RPMI8226 (cell line): ENCODE measurements at places on chromosomes 2 and 18.

DNA sequence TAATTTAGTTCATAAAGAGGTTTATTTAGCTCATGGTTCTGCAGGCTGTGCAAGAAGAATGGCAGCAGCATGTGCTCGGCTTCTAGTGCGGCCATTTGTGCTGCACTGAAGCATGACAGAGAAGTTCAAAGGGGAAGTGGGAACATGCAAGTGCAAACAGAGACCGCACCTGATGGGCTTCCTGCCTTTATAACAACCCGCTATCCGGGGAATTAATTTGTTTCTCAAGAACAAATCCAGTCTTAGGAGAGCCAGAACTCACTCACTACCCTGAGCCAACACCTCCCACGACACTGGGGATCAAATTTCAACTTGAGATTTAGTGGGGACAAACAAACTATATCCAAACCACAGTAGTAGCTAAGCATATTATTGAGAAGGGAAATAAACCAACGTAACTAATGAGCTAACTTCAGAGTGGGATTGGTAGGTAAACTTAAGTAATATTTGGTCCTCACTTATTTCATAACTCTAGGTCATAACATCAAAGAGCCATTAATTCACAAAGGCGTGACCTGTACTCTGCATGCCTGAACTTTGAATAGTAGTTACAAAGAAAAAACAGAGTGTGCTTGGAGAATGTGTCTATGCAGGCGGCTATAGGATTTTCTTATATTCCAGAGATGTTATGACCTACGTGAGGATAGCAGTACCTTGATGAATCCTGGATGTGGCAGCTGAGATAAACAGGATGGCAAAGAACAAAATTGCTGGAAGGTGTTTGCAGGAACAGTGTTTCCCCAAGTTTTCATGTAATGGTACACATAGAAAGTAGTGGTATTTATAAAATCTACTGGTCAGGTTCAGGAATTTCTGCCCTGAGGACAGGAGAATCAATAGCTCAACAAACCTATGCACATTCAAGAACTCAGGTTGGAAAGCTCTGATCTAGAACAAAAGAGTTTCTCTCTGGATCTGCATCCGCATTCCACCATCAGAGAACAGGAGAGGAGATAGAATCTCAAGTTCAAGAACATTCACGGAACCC, 845.9 kb upstream of the ID2 start:
- DNase-seq = peak; percentile 33

GRCh38 chr18:47121146-47121545, 29.2 kb downstream of the HDHD2 start:
- no peak for DNase-seq

DNA sequence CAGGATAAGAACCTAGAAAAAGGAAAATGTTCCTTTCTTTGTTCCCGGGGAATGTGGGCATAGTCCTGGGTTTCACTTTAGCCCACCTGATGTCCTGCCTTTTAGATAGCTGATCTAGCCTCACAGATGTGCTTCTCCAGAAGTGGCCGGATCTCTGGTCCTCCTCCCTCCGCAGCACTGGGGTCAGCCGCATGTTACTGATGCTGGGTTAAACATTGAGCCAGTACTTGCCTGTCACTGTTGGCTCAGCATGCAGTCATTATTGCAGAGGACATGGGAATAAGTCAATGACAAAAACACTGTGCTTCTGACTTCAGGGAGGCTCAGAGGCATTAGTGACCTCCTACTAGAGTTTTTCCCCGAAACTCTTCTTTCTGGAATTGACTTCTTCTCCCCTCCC, 27.6 kb downstream of the NCK2 start:
- DNase-seq = no peak

DNA sequence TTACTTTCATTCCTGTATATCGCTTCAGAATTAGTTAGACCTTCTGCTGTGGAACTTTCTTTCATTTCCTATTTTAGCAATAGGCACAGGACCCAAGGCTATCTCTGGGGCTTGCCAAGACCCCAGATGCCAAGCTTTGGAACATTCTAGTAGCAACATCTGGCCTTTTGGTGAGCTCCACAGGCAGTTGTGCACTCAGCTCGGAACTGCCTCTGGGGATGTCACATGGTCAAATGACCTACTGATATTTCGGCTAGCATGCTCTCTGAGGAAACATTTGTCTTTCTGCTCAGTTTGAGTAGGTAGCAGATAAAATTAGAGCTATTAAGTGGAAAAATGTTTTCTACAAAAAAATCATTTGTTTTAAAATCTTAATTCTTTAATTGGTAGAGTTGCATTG, 76.6 kb upstream of the ITGA4 start:
- no peak for DNase-seq

DNA sequence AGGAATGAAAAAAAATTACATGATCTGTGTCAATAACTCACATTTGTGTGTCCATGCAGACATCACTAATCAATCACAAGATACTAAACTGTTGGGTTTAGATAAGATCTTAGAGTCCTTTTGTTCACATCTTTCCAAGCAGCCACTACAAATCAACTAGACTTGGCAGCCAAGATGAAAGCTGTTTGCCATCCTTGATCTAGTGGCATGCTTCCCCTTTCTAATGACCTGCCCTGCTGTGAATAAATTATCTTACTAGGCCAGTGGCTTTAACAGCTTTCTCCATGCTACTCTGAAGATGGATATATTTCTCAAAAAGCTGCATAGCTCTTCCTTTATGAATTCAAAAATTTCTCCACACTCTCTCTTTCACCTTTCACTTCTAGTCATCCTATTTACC, 1338.0 kb upstream of the ACVR2A start:
- no peak for DNase-seq

DNA sequence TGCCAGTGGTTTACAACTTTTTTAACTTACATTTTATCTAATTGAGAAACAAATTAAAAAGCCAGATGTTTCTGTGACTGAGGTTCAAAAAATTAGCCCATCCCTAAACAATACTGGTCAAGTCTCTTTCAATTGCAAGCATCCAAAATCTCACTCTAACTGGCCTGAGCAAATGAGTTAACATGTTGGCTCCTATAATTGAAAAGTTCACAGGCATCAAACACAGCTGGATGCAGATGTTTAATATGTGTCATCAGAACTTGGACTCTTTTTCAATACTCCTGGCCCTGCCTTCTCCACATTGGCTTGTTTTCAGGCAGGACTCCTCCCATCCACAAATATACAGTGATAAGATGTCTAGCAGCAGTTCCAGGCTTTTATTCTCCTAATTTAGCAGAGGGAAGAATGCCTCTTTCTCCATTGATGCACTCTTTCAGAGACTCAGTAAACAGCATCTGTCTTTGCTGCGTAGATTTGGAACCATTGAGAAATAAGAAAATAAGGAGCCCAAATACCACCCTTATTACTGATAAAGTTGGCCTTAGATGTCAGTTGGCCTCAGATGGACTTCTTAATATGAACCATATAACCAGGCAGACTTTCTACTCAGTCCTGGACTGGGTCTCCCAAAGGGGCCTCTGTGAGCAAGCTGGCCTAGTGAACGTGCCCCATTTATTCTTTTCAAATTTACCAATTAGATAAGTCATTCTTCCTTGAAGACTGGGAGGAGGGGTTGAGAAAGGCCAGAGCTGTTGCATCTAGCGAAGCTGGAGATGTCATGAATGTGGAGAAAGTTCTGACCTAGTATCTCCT, 30.4 kb upstream of the FN1 start:
- DNase-seq = no peak

DNA sequence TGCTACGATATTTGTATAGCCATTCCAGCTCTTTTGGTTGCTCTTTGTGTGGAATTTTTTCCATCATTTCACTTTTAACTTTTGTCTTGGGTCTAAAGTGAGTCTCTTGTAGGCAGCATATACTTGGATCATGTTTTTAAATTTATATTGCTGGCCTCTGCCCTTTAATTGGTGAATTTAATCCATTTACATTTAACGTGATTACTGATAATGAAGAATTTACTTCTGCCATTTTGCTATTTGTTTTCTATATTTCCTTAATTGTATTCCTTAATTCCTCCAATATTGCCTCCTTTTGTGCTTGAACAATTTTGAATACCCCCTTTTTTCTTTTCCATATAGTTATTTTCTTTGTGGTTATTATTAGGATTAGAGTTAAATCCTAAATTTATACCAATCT, 21.0 kb upstream of the ADNP2 start:
- DNase-seq = no peak

- DNase-seq = no peak
These were observed 139.7 kb downstream of the B3GNT2 start for GRCh38 chr2:62335612-62336011.

DNA sequence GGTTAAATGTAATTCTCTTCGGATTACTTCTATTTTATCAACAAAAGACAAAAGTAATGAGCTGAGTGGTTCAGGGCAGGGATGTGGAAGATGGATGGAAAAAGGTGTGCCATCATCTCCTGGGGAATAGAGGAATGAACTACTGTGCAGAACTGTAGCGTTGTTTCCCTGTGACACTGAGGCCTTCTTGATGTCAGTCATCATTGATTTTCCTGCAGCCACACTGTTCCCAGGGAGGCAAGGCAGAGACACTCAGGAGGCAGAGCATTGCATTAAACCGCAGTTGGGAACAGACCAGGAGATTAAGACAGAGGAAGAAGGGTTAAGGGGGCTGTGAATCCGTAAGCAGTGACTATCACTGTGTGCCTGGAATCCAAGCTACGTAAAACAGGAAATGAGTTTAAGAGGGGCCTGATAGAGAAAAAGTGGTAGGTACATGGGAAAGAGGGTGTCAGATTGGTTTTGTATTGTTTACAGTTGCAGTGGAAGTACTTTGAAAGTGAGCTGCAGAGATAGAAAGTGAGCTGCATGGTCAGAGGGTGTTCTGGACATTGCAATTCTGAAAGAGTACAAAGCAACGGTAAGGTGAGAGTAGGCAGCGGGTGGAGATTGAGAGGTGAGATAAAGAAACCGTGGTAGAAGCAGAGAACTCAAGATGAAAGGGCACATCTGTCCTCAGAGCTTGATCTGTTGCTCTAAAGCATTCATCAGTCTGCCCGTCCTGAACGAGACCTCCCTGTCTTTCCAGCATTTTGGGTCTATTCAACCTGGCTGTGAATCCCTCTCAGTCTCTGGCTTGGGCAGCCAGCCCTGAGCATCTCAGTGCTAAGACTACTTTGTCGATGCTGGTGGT, 793.4 kb upstream of the CELF4 start:
- no peak for DNase-seq
